ENCODE measurements at places on chromosomes 5 and 9.
A peak's percentile ranks its signal among the peaks of the same experiment; 100 is the strongest.

DNA sequence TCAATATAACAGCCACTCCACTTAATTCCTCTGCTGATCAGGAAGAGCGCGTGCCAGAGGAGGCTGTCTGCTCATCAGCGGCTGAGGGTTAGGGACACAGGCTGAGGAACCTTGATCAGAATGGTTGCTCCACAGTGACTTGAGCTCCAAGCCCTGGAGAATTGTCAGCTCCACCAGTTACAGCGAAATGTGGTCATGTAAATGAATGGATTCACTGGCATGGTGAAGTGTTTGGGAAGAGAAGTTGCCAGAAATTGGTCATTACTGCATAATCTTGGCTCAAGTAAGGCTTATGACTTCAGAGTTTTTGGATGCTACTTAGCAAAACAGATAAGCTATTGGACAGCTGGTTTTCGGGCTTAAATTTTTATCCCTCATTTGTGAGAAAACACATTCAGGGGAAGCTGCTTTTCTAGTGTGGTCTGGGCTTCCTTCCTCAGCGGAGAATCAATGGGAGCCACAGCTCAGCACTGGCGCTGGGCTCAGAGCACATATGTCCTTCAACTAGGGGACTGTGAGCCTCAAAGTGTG, 65.0 kb downstream of the PRRT1B start:
- DNase-seq = no peak

DNA sequence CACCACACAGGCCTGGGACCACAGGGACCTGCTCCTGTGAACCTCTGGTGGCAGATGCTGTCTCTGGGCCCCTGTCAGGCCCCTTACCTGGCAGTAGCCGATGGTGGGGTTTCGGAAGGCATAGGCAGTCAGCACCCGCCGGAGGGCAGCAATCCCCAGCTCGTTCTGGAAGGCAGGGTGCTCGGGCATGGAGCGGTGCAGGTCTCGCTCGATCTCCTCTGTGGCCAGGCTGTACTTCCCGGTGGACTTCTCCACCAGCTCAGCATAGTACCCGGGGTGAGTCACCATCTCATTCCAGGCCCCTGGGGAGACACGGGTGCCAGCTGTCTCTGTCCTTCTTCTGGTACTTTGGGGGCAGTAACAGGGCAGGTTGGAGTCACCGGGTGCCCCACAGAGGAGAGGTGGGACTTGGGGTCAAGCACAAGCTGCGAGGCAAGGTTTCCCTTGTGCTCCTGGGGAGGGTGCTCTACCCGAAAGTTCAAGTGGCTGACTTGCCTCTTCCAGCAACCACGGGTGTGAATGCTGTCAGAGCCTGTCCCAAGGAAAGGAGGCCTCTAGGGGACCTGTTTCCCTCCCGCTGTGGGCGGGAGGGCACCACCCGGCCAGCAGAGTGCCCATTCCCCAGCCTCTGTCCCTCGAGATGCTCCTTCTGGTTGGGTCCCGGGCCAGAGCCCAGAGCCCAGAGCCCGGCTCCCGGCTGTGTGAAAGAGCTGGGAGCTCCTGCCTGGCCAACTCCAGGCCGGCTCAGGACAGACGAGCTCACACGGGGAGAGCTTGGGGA, 19.8 kb upstream of the MRNIP start:
- DNase-seq = no peak

GRCh38 chr9:137811283-137811870, 66.2 kb upstream of the CACNA1B start:
- no peak for DNase-seq

- no peak for DNase-seq
These were observed 670.1 kb upstream of the CDH9 start for GRCh38 chr5:27708534-27708933.

GRCh38 chr9:107948601-107949000, 459.0 kb upstream of the KLF4 start:
- no peak for DNase-seq

- DNase-seq = no peak
These were observed 14.2 kb upstream of the EQTN start for GRCh38 chr9:27311184-27311583.

GRCh38 chr5:168174376-168174775, 117.1 kb upstream of the WWC1 start:
- peak; percentile 17 for DNase-seq

DNA sequence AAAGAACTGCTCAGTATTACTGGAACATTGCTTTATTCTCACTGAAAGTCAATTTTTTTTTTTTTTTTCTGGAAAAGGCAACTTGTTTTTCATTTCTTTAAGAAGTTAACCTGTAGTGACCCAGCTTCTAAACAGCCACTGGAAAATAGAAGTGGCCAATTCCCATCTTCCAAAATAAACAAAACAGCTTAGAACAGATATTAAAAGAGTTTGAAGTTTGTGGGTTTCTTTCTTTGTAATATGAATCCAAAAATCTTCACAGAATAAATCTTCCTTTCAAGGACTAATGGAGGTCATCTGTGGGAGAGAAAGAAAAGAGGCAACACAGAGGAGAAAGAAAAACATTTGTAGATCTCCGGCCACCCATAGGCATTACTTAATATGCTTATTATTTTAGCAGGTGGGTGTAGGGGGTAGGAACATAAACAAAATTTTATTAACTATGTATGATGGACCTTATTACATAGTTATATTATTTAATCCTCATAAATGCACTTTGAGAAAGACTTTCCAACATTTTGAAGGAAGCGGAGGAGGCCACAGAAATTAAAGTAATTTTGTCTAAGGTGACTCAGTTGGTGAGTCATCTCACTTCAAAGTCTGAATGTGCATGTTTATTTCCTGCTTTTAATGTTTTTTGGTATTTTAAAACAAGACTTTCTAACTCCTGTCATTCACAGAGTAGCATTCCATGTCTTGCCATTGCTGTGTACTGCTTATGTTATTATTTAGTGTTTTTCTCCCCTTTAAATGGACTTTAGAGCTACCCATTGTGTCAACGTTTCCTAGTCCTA, 1791.8 kb upstream of the WWC1 start:
- DNase-seq = no peak

All from activated T-cell treated with anti-CD3 and anti-CD28 coated beads, Interleukin-2, amount 50 U/mL, for 48 hours (primary cell).